Activated CD4-positive, alpha-beta T cell treated with anti-CD3 and anti-CD28 coated beads, Interleukin-2, amount 10 ng/mL, durations not matched to agents 24 days and 14 days (primary cell): ENCODE measurements at places on chromosomes 12 and 14. TPM values are rescaled to one million over a fixed set of nuclear protein-coding genes. Genes with fewer than 3 reads are reported as not detected.

GRCh38 chr14:38197001-38197783 is 10.5 kb upstream of the SSTR1 start:
- H3K4me3 ChIP-seq = no peak overlapping the region
- DNase-seq = no peak
- no peaks in the 10 kb centered on the region for H3K4me1 ChIP-seq
- no peaks in the 10 kb centered on the region for H3K27me3 ChIP-seq

Gene KRT73
- total RNA-seq = 0.09 TPM in 1 of 2 replicates, not detected in the other

DNA sequence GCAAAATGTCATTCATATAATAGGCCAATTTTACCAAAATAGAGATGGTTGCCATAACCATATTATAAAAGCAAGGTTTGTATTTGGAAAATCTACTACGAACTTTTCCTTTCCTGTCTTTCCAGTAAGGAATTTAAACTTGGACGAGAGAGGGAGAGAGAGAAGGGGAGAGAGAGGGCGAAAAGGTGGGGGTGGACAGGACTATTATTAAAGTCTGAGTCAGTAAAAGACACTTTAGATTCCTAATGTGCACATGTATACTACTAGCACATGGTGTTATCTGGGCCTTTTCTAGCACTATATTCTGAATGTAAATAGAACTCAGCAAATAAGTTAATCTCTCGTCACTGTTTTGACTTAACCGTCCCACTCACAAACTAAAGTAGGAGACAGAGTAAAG is 30.4 kb upstream of the FBLN5 start:
- no peak overlapping the region for H3K4me3 ChIP-seq
- DNase-seq = no peak
- H3K27me3 ChIP-seq = no peaks in the 10 kb centered on the region
- no peak overlapping the region for H3K27ac ChIP-seq

Gene OLR1
- not detected in 2 replicates for total RNA-seq

DNA sequence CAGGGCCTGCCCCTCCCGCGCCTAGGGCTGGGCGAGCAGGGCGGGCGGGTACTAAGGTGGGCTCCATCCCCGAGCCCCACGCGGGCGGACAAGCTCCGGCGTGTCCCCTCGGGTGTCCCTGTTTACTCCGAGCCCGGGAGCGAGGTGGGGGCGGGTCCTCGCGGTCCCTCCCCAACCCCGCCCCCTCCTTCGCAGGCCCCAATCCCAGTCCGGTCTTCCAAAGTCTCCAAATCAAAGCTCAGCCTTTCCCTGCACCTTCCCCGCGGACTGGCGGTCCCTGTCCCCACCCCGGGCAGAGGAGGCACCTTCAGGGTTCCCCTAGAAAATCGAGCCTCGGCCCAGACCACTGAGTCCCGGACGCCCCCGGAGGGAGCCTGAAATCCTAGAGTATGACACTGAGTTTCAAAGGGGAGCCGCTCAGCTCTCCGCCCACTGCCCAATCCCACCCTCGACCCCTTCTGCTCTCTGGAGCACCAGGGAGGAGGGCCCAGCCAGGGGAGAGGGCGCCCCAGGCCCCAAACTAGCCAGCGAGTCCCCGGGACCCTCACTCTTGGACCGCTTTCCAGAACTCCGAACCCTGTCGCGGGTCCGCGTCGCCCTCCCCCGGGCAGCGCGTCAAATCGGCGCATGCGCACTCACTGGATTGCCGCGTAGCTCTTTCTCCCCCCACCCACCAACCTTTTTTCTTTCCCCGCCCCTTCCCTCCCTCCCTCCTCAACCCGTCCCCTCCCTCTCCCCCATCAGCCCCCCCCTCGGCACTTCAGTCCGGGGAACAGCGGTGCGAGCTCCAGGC is at the start of gene LRP1:
TSS of gene LRP1 (plus strand) at position 758 of the 793 bp plus-strand sequence. CDS start 482 bp downstream, outside the sequence.
- peak within 1 kb of the TSS; percentile 88 for H3K4me3 ChIP-seq
- peaks cover 5% of the 10 kb centered on the region for H3K36me3 ChIP-seq
- H3K27me3 ChIP-seq = peaks cover 59% of the 10 kb centered on the region

Gene NFE2
- total RNA-seq = not detected in 2 replicates

DNA sequence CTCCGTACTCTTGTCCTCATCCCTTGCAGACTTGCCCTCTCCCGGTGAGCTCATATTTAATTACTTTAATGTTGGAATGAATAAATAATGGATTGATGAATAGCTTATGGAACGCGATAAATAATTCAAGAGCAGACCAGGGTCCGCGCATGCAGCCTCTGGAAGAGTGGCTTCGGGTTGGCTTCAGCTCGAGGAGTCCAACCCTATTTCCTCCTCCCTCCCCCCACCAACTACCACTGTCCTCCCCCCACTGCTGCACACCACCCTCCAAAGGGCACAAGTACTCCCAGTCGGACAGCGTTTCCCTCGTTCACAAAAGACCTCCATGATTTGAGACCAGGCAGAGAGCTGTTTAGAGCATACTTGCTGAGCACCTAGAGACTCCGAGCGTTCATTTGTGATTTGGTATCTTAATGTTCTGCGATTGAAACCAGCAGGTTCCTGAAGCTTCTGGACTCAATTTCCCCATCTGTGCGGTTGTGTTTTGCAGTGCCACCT is 647 bp upstream of the SIX1 start:
- peaks cover 9% of the 10 kb centered on the region for H3K36me3 ChIP-seq
- peak; percentile 56 for DNase-seq
- peaks cover 30% of the 10 kb centered on the region for H3K4me1 ChIP-seq
- H3K27me3 ChIP-seq = peaks cover 90% of the 10 kb centered on the region
- H3K4me3 ChIP-seq = peak overlapping the region; percentile 35
- peak overlapping the region; percentile 74 for H3K27ac ChIP-seq

DNA sequence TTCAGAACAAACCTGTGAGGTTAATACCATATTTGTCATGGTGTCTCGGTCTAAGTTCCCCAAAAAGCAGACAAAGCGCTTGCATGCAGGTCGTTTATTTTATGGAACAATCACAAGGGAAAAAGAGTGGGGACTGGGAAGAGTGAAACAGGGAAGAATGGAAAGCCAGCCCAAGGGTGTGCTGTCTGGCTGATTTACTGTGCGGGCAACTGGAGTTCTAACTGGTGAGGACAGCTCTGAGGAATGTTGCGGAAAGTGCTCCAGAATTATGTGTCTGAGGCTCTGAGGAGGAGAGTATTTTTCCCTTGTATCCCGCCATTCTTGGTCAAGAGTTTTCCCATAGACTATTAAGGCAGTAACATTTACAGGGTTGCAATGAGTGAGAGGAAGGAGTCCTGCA is 465.4 kb downstream of the RMST start:
- no peak overlapping the region for H3K27ac ChIP-seq
- H3K4me1 ChIP-seq = no peaks in the 10 kb centered on the region
- no peaks in the 10 kb centered on the region for H3K27me3 ChIP-seq
- no peaks in the 10 kb centered on the region for H3K36me3 ChIP-seq
- DNase-seq = no peak

DNA sequence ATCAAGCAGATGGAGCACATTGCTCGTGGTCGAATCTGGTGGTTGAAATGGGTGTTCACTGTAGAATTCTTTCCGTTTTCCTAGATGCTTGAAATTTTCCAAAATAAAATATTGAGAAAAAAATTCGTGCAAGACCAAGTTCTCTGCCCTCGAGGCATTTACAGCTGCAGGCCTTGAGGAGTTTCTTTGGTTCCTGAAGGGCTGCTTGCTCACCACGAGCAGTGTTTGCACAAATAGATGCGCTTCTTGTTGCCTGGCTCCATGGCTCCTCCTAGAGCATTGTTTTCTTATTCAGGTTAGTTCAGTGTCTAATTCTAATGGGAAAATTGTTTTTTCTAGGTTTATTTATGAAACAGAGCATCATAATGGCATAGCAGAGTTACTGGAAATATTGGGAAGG is 74.5 kb upstream of the DYNC1H1 start:
- DNase-seq = no peak
- H3K4me1 ChIP-seq = no peaks in the 10 kb centered on the region
- H3K27me3 ChIP-seq = no peaks in the 10 kb centered on the region
- no peak overlapping the region for H3K4me3 ChIP-seq

GRCh38 chr12:19752712-19753111 is 313.4 kb downstream of the AEBP2 start:
- no peaks in the 10 kb centered on the region for H3K27me3 ChIP-seq
- no peaks in the 10 kb centered on the region for H3K4me1 ChIP-seq
- H3K36me3 ChIP-seq = no peaks in the 10 kb centered on the region
- no peak overlapping the region for H3K4me3 ChIP-seq

GRCh38 chr14:21669284-21669683 is 4.3 kb downstream of the OR4E1 start:
- H3K36me3 ChIP-seq = no peaks in the 10 kb centered on the region
- H3K4me3 ChIP-seq = no peak overlapping the region
- no peak overlapping the region for H3K27ac ChIP-seq
- peaks cover 15% of the 10 kb centered on the region for H3K27me3 ChIP-seq
- H3K4me1 ChIP-seq = no peaks in the 10 kb centered on the region
- no peak for DNase-seq

Gene BCAT1
- total RNA-seq = 49.7 and 51.9 TPM in 2 replicates

Gene ACOT2
- 6.2 and 6.4 TPM in 2 replicates for total RNA-seq

DNA sequence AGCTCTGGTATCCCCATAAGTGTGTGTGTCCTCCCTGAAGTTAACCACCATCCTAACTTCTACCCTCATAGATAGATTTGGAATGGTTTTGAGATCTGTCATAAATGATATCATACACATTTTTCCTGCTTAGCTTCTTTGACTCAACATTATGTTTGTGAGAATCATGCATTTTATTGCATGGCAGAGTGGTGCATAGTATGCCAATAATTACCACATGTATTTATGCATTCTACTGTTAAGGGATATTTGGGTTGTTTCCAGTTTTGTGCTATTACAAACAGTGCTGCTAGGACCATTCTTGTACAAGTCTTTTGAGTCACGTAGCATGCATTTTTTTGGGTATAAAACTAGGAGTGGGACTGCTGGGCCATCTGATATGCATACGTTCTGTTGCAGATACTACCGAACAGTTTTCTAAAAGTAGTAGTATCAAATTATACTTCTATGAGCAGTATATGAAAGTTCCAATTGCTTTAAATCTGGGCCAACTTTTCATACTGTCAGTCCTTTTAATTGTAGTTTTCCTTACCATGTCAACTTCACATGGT is 13.4 kb downstream of the GRIP1 start:
- H3K27me3 ChIP-seq = peaks cover 18% of the 10 kb centered on the region
- no peaks in the 10 kb centered on the region for H3K36me3 ChIP-seq
- no peaks in the 10 kb centered on the region for H3K4me1 ChIP-seq
- H3K27ac ChIP-seq = no peak overlapping the region
- no peak for DNase-seq

GRCh38 chr14:71206123-71206522 is 298.9 kb downstream of the PCNX1 start:
- H3K36me3 ChIP-seq = no peaks in the 10 kb centered on the region
- H3K4me1 ChIP-seq = no peaks in the 10 kb centered on the region
- no peak for DNase-seq
- H3K27ac ChIP-seq = no peak overlapping the region

DNA sequence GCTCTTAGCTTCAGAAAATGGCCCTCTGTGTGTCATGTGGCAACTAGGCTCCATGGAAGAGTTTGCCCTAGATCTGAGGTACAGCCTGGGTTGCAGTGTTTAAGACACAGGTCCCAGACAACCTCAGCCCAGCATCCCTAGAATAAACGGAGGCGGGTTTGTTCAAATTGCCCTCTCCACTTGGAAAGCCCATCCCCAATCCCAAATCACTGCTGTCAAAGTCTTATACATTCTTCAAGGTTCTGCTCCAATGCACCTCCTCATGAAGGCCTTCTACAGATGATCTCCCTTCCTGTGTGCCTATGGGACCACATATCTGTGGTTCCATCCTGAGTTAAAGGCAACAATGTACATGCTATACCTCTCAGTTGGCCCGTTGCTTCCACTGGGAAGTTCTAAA is 289.8 kb downstream of the DPF3 start:
- H3K27me3 ChIP-seq = peaks cover 27% of the 10 kb centered on the region
- no peaks in the 10 kb centered on the region for H3K36me3 ChIP-seq
- no peak for DNase-seq
- H3K4me1 ChIP-seq = peaks cover 11% of the 10 kb centered on the region
- no peak overlapping the region for H3K4me3 ChIP-seq

DNA sequence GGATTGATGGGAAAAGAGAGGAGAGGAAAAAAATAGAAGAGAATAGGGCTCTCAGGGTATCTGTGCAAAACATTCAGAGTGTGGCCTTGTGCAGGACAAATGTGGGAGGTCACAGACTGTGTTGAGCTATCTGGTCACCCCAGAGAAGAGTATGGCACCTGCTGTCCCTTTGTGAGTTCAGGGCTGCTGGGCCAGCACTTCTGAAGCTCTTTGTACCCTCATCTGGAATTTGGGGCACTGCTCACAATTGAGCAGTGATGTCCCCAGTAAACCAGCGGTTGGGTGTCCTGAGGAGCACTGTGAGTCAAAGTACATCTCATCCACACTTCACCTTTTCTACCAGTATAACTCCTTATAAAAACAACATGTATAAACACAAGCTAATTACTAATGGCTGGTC is 2.6 kb upstream of the KRT81 start:
- no peaks in the 10 kb centered on the region for H3K36me3 ChIP-seq
- peaks cover 45% of the 10 kb centered on the region for H3K27me3 ChIP-seq
- no peaks in the 10 kb centered on the region for H3K4me1 ChIP-seq
- H3K27ac ChIP-seq = no peak overlapping the region

Gene COCH
- 1.1 and 1.2 TPM in 2 replicates for total RNA-seq

Gene CCDC175
- total RNA-seq = not detected in 2 replicates

DNA sequence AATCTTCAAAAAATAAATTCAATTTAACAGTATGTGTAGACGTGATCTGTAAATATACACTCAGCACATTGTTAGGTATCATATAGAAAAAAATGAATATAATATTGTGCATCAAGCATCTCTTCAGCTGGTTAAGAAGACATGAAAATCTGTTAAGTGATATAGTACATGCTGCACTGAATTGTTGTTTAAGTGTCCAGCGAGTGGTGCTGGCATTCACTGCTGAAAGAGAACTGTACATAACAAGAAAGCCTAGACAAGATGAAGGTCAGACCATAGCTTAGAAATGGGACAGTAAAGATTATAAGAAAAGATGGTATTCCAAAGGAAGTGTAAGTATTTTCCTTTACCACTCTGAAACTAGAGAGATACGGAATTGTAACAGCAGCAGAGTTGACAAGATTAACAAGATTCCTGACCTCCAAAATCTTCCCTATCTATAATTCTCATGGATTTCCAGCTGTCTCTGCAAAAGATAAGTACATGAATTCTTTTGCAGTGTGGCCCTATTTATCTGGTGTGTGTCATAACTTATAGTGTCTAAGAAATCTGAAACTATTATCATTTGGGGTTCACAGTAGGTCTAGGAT is 198.6 kb downstream of the FLRT2 start:
- H3K27me3 ChIP-seq = no peaks in the 10 kb centered on the region
- no peak for DNase-seq
- H3K4me3 ChIP-seq = no peak overlapping the region

- H3K4me1 ChIP-seq = no peaks in the 10 kb centered on the region
- no peak for DNase-seq
- H3K27me3 ChIP-seq = peaks cover 6% of the 10 kb centered on the region
- H3K36me3 ChIP-seq = no peaks in the 10 kb centered on the region
- no peak overlapping the region for H3K4me3 ChIP-seq
Measured at GRCh38 chr14:87883750-87884149, 109.2 kb downstream of the GALC start.

DNA sequence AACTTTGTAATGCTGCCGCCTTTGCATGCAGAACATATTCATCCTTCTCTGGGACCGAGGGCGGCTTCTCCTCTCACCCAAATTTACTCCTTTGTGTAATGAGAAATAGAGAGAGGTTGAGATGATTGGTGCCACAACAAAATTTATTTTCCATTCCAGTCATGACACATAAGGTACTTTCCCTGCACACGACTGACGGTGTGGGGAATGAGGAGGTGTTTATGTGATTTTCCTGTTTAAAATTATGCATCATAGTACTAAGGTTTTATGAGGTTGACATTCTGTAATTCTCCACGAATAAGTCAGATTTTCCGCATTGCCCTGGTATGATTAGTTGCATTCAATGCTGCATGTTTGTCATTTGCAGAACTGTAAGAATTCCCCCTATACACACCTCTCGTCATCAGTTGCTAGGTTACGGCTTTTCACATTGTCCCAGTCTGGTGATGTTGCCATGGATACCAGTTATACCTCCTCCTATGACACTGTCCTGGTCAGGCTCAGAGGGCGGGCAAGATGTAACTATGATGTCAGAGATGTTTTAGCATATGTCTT is 23.1 kb downstream of the BICDL1 start:
- DNase-seq = peak; percentile 95
- H3K36me3 ChIP-seq = peaks cover 57% of the 10 kb centered on the region
- H3K27me3 ChIP-seq = no peaks in the 10 kb centered on the region
